ENCODE measurements at places on chromosomes 11 and 22.

DNA sequence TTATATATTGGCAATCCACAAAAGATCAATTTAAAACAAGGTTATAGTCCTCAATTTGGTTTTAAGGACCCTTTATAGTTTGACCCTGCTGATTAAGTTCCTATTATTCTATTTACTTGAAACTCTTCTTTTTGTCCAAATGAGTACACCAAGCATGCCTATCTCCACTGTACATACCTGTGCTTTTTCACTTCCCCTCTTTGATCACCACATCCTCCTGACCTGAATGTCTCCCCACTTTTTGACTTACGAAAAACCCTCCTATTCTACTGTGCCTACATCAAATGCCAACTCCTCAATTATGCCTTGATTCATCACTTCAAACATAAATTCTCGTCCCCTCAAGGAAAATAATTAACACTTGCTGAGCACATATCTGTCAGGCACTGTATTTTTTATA, 113.5 kb downstream of the SOX6 start:
- no peak for DNase-seq

GRCh38 chr11:45318516-45318915, 32.4 kb upstream of the SYT13 start:
- no peak for DNase-seq

DNA sequence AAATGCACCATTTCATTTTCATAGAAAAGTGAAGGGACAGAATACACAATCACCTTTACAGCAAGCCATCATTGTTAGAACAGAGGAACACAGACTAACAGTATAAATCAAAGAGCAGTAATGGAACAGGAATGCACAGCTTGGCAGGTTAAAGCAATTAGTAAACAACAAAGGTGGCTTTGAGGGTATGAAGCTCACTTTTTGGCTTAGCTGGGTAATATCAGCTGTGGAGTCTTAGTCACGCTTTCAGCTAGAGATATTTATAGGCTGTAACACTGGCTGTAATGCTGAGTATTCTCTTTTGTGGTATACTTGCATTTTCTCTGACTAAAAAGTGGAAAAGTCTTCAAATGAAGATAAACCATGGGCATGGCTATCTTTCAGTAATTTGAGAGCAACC, 1780.5 kb downstream of the LRRC4C start:
- no peak for DNase-seq

DNA sequence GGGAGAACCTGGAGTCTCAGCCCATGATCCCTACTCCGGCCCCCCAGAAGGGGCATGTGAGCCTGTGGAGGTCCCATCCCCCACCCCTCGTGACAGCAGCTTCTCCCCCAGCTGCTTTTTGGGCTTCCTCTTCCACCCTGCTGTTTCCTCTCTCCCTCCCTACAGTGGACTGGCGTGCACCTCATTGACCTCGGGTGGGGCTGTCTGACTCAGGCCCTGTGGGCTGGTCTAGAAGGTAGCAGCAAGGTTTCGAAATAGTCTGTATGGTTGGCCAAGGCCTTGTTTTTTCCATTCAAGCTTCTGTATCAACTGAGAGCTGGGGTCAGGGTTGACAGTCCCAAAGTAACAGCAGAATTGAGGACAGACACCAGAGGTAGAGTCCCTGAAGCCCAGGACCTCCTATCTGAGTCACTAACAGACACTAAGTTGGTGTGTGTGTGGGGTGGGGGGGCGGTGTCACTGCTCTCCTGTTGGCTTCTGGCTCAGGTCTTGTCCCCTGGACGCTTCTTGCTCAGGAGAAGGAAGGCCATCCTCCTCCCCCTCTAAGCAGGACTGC, 7.7 kb downstream of the SLC37A2 start:
- DNase-seq, result no peak

DNA sequence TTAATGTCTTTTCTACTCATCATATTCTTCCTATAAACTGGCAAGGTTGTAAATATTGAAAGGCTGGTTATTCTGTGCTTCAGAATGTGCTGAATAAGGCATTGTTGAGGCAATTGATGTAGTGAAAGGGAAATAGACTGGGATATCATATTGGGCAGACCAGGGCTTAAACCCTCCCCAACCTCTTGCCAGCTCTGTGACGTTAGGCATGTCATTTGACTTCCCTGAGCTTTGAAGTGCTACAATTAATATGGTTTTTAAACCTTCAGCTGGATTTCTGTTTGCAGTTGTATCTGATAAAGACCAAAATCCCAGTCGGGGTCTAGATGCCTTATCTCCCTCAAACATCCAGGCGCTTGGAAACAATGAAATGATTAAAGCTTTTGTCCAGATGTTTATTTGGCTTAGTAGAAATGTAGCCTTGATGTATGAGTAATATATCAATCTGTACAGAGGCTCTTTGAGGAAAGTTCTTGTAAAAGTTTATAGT, 208.1 kb downstream of the DBX1 start:
- DNase-seq, result no peak

- no peak for DNase-seq
Observed at GRCh38 chr11:132639986-132640385, 892.3 kb downstream of the OPCML start.

DNA sequence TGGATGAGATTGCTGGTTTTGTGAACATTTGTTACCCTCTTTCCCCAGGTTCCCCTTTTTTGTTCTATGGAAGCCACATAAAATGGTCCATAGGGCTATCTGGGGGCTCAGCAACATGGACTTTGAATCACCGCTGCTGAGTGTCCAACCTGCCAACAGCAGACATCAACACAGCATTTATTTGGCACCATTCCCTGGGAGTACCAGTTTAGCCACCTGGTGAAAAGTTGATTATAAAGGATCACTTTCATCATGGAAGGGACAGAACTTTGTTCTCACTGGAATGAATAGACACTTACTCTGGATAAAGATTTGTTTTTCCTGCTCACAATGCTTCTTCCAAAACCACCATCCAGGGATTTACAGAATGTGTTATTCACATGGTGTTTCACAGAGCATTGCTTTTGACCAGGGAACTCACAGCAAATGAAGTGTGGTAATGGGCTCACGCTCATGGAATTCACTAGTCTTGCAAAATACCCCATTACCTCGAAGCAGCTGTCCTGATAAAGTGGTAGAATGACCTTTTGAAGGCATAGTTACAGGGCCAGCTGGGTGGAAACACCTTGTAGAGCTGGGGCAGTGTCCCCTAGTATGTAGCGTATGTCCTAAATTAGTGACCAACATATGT, 43.9 kb downstream of the ADM start:
- no peak for DNase-seq

- no peak for DNase-seq
Observed at GRCh38 chr11:57604296-57605027, 7.0 kb downstream of the SERPING1 start.

DNA sequence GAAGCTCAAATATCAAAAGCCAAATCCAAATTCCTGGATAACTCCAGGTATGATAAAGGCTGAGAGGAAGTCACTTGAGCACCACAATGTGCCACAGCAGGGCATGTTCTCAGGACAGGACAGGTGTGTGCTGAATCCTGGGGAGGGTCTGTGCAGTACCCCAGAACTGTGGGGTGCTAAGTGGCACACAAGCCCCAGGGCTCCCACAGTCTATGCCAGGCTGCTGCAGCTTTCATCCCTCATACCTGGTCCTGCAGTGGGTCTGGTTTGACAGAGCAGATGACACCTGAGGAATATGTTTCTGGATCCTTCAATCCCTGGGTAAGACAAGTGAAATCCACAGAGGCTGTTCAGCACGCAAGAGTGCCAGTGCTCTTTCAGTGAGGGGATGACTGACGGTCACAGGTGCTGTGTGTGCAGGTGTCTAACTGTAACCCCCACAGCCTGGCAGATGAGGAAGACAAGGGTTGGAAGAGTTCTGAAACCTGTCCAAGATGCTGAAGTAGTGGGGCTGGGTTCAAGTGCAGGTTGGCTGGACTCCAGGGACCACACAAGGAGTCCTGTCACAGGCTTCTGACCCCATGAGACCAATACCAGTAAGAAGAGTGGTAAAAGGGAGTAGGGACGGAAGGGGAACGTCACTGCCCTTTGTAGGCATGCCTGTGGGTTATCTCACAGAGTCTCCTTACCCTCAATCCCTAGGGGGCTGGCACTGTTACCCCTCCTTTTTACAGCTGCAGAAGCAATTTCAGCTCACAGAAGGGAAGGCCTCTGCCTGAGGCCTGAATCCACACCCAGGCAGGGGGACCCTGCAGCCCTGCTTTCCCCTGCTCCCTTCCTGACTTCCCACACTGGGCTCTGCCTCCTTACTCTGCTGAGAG, 14.1 kb downstream of the SERPIND1 start:
- no peak for DNase-seq

GRCh38 chr11:79926707-79927106, 485.9 kb upstream of the TENM4 start:
- DNase-seq, result no peak

GRCh38 chr11:67372993-67373647, at the start of gene CLCF1:
Gene CLCF1, minus strand, starts transcription at chr11:67373598. Its CDS starts 59 bp downstream, at chr11:67373539.
- no peak for DNase-seq

GRCh38 chr11:131089727-131090245, 173.5 kb upstream of the SNX19 start:
- no peak for DNase-seq

DNA sequence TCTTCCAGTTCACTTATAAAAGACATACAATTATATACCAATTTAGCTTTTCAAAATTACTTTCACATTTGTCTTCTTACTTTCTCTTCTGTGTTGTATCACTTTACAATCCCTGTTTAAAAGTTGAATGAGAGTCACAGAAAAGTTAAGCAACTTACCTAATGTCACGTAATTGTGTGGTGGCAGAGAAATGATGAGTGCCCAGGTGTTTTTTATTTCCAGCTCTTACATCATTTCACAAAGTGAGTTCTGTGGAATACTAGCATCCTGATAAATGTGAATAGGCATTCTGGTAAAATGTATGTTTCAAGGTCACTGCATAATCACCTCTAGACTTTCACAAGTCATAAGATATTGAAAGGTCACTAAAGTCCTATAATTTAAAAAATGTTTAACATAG, 133.0 kb upstream of the FIBIN start:
- no peak for DNase-seq

- no peak for DNase-seq
Observed at GRCh38 chr22:29348041-29348440, 32.5 kb upstream of the RASL10A start.

DNA sequence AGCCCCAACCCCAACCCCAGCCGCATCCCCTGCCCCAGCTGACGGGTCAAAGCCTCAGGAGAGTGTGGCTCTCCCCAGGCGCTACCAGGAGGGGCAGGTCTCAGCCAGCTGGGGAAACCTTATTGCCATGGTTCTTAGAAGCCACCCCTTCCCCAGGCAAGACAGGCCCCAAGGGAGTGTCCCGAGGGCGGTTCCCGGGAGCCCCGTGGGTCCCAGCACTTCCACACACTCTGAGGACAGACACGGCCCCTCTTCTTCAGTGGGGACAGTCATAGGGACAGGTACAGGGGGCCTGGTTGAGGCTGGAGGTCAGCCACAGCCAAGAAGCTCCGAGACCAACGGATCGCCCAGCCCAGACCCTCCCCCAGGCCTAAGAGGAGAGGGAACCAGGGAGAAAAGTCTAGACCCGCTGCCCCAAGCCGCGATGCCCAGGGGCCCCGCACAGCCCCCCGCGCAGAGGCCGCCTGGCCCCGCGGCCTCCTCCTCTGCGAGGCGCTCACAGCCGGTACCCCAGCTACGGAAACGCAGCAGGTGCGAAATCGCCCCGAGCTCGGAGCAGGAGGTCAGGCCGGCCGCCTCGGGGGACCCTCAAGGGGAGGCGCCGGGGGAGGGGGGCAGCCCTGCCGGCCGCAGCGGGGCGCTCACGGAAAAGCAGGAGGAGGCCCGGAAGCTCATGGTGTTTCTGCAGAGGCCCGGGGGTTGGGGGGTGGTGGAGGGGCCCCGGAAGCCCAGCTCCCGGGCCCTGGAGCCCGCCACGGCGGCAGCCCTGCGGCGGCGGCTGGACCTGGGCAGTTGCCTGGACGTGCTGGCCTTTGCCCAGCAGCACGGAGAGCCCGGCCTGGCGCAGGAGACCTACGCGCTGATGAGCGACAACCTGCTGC, 2.6 kb downstream of the KLHDC7B start:
- DNase-seq, result no peak

GRCh38 chr11:1148752-1149180, 9.0 kb upstream of the MUC5AC start:
- DNase-seq, result no peak

GRCh38 chr11:11070976-11071375, 213.1 kb upstream of the ZBED5 start:
- no peak for DNase-seq

DNA sequence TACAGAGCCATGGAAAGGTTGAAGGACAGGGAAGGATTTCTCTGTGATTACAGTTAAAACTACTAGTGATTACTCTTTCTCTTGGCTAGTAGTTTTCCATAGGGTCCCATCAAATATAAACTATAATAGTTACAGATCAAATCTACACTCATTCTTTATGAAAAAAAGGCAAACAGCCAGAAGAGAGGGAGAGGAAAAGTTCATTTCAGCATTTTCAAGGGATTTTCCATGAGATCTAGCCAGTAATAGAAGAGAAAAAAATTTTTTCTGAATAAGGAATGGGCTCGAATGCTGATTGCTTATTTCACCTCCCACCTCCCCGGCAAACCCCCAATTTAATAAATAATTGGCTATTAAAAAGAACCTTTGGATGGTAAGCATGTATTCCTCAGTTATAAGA, 74.8 kb upstream of the BLID start:
- no peak for DNase-seq

DNA sequence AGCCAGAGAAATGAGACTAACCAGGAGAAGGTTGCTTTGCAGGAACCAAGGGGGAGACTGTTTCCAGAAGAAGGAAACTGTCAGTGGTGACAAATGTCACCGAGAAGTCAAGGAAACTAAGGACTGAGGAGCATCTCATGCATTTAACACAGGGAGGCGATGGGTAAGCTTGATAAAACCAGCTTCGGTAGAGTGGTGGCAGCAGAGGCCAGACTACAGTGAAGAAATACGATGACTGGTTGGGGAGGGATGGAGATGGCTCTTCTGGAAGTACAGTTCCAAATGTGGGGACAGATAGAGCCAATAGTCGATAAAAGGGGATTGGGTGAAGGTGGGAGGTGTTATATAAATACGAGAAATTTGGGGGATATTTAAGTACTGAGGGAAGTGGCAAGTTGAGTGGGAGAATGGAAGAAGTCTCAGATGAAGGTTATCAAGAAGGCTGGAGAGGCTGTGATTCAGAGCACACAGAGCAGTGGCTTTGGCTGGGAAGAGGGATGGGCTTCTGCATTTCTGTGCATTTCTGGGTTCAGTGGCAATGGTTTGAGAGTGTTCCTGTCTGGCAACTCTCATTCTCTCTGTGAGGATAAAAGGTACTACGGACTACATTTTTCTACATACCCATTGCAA, 29.2 kb downstream of the SC5D start:
- no peak for DNase-seq
